ENCODE measurements at places on chromosomes 13 and 19.
A peak's percentile ranks its signal among the peaks of the same experiment; 100 is the strongest.

GRCh38 chr19:44692379-44692721, 6.6 kb upstream of the CEACAM16 start:
- no peak for DNase-seq

GRCh38 chr13:44142941-44143665, 230.5 kb upstream of the SERP2 start:
- DNase-seq = peak; percentile 50

- no peak for DNase-seq
These were observed 242.6 kb upstream of the RFC3 start for GRCh38 chr13:33575378-33575777.

DNA sequence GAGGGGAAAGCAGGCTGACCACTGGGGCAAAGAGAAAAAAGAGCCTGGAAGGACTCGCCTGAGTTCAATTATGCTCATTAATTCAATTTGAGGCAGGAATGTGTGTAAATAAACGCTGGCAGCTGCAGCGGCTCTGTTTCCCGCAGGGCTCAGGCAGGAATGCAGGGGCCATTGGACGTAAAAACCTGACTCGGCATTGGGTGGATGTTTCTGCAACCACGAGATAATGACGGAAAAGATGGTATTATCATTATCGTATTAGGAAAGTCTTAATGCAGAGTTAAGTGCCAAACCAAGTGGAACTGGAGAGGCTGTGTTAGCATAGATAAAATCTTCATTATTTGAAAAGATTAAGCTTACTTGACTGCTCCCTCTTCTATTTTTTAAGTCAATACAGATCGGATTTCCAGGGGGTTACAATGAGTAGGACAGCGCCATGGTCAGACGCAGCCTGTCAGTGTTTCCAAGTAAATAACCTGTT, 169.8 kb downstream of the SHISA2 start:
- DNase-seq = no peak

DNA sequence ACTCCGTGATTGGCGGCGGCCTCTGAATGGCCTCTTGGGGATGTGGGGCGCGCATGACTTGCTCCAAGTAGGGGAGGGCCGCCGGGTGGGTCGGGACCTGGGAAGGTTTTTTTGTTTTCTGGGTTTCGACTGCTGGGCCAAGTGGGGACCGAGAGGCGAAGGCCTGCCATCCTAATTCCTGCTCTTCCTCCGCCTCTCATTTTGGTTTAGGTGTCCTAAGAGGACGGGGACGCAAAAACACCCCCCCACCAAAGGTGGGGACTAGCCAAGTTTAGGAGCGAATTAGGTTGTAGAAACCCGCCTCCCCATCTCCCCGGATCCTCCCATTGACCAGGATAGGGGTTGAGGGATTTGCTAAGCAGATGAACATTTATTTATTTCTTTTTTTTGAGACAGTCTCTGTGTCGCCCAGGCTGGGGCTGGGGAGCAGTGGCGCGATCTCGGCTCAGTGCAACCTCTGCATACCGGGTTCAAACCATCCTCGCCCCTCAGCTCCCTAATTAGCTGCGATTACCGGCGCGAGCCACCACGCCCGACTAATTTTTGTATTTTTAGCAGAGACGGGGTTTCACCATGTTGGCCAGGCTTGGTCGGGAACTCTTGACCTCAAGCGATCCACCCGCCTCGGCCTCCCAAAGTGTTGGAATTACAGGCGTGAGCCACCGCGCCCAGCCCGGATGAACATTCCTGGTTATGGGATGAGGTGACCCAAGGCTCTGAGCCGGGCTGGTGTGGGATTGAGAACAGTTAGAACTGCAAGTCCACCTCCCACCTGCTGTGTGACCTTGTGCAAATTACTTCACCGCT, 838 bp downstream of the PPP2R1A start:
- DNase-seq = no peak

DNA sequence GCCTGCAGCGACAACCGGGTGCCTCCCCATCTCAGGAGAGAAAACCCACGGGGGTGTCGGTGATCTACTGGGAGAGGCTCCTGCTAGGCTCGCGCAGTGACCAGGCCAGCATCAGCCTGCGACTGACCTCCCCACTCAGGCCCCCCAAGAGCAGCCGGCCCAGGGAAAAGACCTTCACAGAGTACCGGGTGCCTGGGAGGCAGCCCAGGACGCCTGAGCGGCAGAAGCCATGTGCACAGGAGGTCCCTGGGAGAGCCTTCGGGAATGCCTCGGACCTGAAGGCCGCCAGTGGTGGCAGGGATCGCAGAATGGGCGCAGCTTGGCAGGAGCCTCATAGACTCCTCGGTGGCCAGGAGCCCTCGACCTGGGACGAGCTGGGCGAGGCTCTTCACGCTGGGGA, 3.9 kb downstream of the ZNF324B start:
- DNase-seq = no peak

- DNase-seq = no peak
These were observed 11.4 kb downstream of the RUVBL2 start for GRCh38 chr19:49004964-49005614.

DNA sequence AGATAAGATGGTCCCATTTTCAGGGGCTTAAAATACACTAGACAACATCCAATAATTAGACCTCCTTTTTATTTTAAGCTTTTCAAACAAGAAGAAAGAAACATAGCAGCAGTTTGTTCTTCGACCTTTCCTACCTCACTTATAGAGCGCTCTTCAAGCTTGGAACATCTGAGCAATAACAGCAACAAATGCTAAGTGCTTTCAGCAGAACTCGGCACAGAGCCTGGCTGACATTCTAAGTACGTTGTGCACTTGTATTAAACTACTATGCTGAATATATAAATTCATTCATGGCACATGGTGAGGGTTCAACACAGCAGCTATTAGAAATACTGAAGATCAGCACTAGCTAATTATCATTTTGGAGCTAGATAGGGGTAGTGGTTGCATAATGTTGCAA, 256.1 kb upstream of the MAB21L1 start:
- no peak for DNase-seq

GRCh38 chr13:65553096-65553727, 1676.9 kb downstream of the PCDH9 start:
- no peak for DNase-seq

- DNase-seq = no peak
These were observed 302.4 kb downstream of the DCT start for GRCh38 chr13:94177041-94177440.

DNA sequence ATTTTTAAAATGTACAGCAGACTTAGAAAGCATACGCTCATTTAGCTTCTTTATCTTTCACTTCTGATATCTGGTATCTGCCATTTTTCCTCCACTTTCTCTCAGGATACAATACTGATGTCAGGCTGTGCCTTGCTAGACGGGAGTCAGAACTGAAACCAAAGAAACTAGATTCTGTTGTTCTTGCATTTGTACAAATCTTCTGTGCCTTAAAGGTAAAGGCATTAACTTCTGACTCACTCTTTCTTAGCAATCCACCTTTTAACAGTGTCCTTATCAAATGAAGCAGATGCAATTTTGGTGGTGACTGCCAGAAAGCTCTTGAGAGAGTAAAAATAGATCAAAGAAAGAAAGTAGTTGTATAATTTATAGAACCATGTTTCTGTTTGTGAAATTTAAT, 370.4 kb downstream of the PCDH20 start:
- DNase-seq = no peak

GRCh38 chr19:7905859-7906258, 2.2 kb downstream of the MAP2K7 start:
- DNase-seq = no peak

DNA sequence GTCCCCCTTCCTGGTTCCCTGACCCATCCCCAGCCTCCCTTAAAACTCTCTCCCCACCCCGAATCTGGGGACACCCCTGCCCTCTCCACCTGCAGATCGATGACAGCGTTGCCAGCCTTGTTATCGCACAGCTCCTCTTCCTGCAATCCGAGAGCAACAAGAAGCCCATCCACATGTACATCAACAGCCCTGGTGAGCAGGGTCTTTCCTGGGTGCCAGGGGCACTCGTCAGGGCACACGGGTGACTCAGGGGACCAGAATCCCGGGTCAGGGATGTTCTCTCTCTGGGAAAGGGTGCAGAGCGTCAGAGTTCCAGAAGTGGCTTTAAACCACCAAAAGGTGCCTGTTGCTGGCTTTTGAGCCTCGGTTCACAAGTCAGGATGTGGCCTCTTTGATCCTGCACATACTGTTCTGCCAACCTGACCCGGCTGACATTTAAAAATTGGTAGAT, 1.0 kb downstream of the CLPP start:
- no peak for DNase-seq

- peak; percentile 63 for DNase-seq
These were observed 9.1 kb upstream of the LILRB5 start for GRCh38 chr19:54266133-54266532.

- no peak for DNase-seq
These were observed 893 bp upstream of the PLIN3 start for GRCh38 chr19:4868286-4868834.

DNA sequence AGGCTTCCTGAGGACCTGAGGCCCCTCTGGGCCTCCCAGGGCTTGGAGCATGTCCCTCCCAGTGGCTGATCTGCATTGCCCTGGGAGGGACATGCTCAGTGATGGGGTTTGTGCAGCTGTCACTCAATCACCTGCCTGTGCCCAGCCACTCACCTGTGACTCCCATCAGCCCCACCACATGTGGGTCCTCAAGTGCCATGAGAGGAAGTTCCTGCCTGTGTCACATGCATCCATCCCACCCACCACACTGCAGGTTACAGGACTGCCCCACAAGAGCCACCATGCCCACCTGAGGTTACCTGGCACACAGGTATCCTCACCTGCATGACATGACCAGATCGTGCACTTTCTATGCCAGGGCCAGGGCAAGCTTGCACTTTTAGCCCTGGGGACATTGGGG, 80.0 kb downstream of the SCGB2B2 start:
- DNase-seq = no peak

DNA sequence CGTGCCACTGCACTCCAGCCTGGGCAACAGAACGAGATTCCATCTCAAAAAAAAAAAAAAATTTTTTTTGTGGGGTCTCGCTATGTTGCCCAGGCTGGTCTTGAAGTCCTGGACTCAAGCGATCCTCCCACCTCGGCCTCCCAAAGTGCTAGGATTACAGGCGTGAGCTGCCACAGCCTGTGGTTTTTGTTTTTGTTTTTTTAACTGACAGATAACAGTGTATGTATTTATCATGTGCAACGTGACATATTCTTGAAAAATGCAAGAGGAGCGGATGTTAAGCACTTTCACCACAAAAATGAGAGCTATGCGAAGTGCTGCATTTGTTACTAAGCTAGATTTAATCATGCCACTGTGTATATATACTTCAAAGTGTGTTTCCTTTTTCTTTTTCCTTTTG, 49.0 kb downstream of the ARHGEF18 start:
- no peak for DNase-seq

- no peak for DNase-seq
These were observed 23.5 kb downstream of the FAM187B start for GRCh38 chr19:35204799-35205732.

DNA sequence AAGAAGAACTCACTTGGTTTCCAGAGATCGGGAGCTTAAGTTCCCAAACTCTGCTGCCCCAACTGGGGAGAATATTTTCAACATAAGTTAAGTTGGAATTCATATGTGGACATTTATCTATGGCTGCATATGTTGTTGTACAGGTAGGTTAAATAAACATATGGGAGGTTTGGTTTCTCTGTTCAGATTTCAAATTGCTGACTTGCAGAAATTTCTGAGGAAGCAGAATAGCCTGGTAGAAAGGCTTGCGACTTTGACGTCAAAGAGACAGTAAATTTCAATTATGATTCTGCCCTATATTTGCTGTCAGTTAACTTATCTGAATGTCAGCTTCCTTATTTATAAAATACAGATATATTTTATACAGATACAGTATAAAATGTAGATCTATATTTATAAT, 40.0 kb upstream of the TPP2 start:
- DNase-seq = no peak

DNA sequence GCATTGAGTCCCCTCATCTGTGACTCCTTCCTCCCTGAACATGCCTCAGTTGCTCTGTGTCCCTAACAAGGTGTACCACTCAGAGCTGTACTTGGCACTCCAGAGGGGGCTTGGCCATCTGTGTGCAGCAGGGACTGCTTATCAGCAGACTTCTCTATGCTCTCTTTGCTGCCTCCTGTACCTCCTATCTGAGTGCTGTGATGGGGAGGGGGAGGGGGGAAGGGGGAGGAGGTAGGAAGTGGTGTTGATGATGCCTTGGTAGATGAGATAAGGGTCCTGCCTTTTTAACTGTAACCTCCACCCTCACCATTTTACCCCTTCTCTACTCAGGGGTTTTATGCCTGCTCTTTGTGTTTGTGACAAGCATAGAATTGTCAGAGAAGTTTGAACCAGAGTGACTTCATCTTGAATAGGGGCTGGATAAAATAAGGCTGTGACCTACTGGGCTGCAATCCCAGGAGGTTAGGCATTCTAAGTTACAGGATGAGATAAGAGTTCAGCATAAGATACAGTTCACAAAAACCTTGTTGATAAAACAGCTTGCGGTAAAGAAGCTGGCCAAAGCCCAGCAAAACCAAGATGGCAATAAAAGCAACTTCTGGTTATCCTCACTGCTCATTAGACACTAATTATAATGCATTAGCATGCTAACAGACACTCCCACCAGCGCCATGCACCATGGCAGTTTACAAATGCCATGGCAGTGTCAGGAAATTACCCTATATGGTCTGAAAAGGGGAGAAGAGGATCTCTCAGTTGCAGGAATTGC, 13.2 kb downstream of the PCDH8 start:
- DNase-seq = no peak

DNA sequence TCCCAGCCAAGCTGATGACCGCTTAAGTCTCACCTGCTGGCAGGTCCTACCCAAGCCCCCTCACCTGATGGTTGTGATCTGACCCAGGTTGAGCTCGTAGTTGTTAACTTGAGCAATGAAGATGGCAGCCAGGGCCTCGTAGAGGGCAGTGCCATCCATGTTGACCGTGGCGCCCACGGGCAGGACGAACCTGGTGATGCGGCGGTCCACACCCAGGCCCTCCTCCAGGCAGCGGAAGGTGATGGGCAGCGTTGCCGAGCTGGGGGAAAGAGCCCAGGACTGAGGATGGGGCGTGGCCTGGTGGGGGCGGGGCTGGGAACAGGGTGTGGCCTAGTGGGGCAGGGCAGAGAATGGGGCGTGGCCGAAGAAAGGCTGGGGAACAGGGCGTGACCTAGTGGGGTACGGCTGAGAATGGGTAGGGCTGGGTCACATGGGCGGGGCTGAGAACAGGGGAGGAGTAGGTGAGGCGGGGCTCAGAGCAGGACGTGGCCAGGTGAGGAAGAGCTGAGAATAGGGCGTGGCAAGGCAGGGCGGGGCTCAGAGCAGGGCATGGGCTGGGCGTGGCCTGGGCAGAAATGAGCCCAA, 12.9 kb downstream of the OR7C2 start:
- no peak for DNase-seq

DNA sequence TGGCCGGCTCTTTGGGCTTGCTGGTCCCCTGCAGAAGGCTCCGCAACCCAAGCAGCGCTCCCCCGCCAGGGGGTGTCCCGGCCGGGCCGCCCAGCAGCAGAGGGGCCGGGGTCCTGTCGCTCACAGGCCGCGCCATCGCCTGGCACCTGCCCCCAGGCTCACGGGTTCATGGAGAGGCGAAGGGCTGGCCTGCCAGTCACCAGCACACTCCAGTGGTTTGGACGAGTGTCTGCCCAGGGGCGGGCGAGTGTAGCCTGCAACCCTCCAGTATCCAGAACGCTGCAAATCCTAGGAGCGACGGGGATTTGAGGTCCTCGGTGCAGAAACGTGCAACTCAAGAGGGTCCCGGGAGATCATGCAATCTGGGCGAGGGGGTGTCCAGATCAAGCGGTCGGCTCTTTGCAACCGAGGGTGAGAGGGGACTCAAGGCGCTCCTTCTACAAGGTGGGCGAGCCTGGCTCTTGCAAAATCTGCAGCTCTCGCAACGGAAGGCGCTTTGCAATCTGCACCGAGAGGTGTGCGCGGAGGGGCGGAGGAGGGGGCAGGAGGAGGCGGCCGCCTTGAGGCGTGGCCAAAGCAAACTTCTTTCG, at the start of gene DBP:
Gene DBP (minus strand): TSS at position 521 of the 590 bp plus-strand sequence. CDS start 385 bp downstream, at position 136.
- DNase-seq = no peak

Data from kidney capillary endothelial cell (primary cell).